ENCODE measurements at places on chromosomes 4 and X. TPM values are rescaled to one million over a fixed set of nuclear protein-coding genes. Genes with fewer than 3 reads are reported as not detected.

GRCh38 chr4:111954550-111954949 lies 190.7 kb upstream of the FAM241A start:
- no peaks in the 10 kb centered on the region for H3K4me1 ChIP-seq
- no peaks in the 10 kb centered on the region for H3K36me3 ChIP-seq
- H3K27ac ChIP-seq = no peak overlapping the region
- H3K4me3 ChIP-seq = no peak overlapping the region

VCX gene
- not detected for polyA plus RNA-seq

GRCh38 chr4:122845760-122846159 lies 19.1 kb downstream of the FGF2 start:
- no peak overlapping the region for H3K4me3 ChIP-seq
- no peaks in the 10 kb centered on the region for H3K36me3 ChIP-seq
- H3K27ac ChIP-seq = no peak overlapping the region
- no peaks in the 10 kb centered on the region for H3K27me3 ChIP-seq
- peaks cover 3% of the 10 kb centered on the region for H3K4me1 ChIP-seq
- no peak for DNase-seq

SERPINA7 gene
- polyA plus RNA-seq = not detected

- no peak overlapping the region for H3K4me3 ChIP-seq
- H3K27ac ChIP-seq = no peak overlapping the region
- no peaks in the 10 kb centered on the region for H3K27me3 ChIP-seq
- no peaks in the 10 kb centered on the region for H3K36me3 ChIP-seq
- no peaks in the 10 kb centered on the region for H3K4me1 ChIP-seq
- DNase-seq = no peak
These were observed 9.5 kb upstream of the HPGDS start for GRCh38 chr4:94352163-94352562.

- no peak overlapping the region for H3K4me3 ChIP-seq
- no peaks in the 10 kb centered on the region for H3K36me3 ChIP-seq
- DNase-seq = no peak
- H3K27me3 ChIP-seq = no peaks in the 10 kb centered on the region
- H3K27ac ChIP-seq = peak overlapping the region; percentile 65
These were observed 139.3 kb downstream of the GASK1B start for GRCh38 chr4:158033416-158034120.

METTL14 gene
- polyA plus RNA-seq = 4.4 TPM

DNA sequence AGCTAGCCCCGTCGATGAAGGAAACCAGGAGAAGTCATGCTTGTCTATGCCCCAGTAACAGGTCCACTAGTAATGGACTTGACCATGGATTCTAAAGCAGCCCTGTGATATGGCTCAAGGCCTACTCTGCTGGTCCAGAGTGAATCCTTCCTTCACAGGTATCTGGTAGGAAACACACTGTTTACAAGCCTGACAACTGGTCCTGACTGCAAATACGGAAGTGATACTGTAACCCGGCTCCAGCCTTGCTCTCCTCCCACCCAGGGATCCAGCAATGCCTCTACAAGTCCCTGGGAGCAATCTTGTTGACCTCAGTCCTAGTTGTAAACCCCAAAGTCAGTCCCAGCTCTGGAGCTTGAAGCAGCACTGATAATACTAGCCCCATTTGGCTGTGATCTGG lies 239.2 kb upstream of the GRID2 start:
- no peaks in the 10 kb centered on the region for H3K4me1 ChIP-seq
- H3K27ac ChIP-seq = no peak overlapping the region
- H3K36me3 ChIP-seq = no peaks in the 10 kb centered on the region
- no peaks in the 10 kb centered on the region for H3K27me3 ChIP-seq

DNA sequence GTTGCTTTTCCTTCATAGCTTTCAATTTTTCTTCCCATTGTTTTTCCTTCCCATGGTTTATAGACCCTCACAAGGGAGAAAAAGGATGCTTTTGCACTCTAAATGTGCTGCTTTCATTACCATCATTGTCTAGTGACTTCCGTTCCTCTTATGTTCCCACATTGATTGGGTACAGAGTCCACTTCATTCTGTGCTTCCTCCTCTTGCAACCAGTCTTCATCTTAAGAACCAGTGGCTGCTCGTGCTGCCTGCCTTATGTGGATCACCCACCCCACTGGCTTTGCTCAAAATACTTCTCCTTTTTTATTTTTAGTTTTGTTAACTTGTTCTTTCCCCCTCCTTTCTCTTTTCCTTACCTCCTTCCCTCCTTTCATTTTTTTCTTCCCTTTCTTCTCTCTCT lies 76.5 kb upstream of the BOD1L1 start:
- no peak overlapping the region for H3K4me3 ChIP-seq
- DNase-seq = no peak
- H3K4me1 ChIP-seq = peaks cover 6% of the 10 kb centered on the region
- no peaks in the 10 kb centered on the region for H3K36me3 ChIP-seq

GRCh38 chr4:175424111-175424510 lies 388.0 kb downstream of the GPM6A start:
- no peaks in the 10 kb centered on the region for H3K27me3 ChIP-seq
- H3K27ac ChIP-seq = no peak overlapping the region
- H3K36me3 ChIP-seq = no peaks in the 10 kb centered on the region
- no peaks in the 10 kb centered on the region for H3K4me1 ChIP-seq

GRCh38 chr4:151659601-151660364 lies 101.0 kb downstream of the GATB start:
- H3K4me3 ChIP-seq = no peak overlapping the region
- peaks cover 4% of the 10 kb centered on the region for H3K36me3 ChIP-seq
- no peaks in the 10 kb centered on the region for H3K27me3 ChIP-seq
- no peaks in the 10 kb centered on the region for H3K4me1 ChIP-seq
- no peak for DNase-seq

GRCh38 chr4:153809916-153810810 lies 21.3 kb upstream of the SFRP2 start:
- no peaks in the 10 kb centered on the region for H3K36me3 ChIP-seq
- no peaks in the 10 kb centered on the region for H3K4me1 ChIP-seq
- peaks cover 4% of the 10 kb centered on the region for H3K27me3 ChIP-seq
- no peak for DNase-seq
- no peak overlapping the region for H3K27ac ChIP-seq
- H3K4me3 ChIP-seq = no peak overlapping the region

GRCh38 chr4:87045659-87046058 lies 110.8 kb downstream of the AFF1 start:
- DNase-seq = no peak
- H3K27me3 ChIP-seq = no peaks in the 10 kb centered on the region
- H3K4me1 ChIP-seq = peaks cover 32% of the 10 kb centered on the region
- H3K36me3 ChIP-seq = peaks cover 9% of the 10 kb centered on the region
- H3K4me3 ChIP-seq = peak overlapping the region; percentile 8
- peak overlapping the region; percentile 88 for H3K27ac ChIP-seq

ZGRF1 gene
- polyA plus RNA-seq = 0.85 TPM

GRCh38 chrX:21412883-21413282 lies 38.7 kb downstream of the CNKSR2 start:
- no peaks in the 10 kb centered on the region for H3K4me1 ChIP-seq
- no peak for DNase-seq
- no peak overlapping the region for H3K4me3 ChIP-seq

TRMT10A gene
- 4.8 TPM for polyA plus RNA-seq

HPSE gene
- polyA plus RNA-seq = 0.37 TPM

DNA sequence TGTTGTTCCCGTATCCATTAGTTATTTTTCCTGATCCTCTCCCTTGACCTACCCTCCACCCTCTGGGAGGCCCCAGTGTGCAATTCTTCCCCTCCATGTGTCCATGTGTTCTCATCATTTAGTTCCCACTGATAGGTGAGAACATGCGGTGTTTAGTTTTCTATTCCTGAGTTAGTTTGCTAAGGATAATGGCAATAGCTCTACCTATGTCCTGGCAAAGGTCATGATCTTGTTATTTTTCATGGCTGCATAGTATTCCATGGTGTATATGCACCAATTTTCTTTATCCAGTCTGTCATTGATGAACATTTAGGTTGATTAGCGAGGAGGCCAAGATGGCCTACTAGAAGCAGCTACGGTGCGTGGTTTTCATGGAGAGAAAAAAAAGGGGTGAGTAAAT lies 714.1 kb downstream of the STIM2 start:
- DNase-seq = no peak
- H3K4me3 ChIP-seq = no peak overlapping the region
- H3K27me3 ChIP-seq = no peaks in the 10 kb centered on the region
- H3K36me3 ChIP-seq = no peaks in the 10 kb centered on the region

GRCh38 chrX:9710332-9710731 lies 55.3 kb downstream of the GPR143 start:
- H3K36me3 ChIP-seq = no peaks in the 10 kb centered on the region
- H3K4me1 ChIP-seq = no peaks in the 10 kb centered on the region
- H3K27me3 ChIP-seq = no peaks in the 10 kb centered on the region

PCDH10 gene
- under 0.01 TPM for polyA plus RNA-seq

ZFP92 gene
- 0.23 TPM for polyA plus RNA-seq

GRCh38 chr4:141389649-141390048 lies 169.0 kb downstream of the ZNF330 start:
- no peak for DNase-seq
- H3K36me3 ChIP-seq = no peaks in the 10 kb centered on the region
- no peak overlapping the region for H3K27ac ChIP-seq

DNA sequence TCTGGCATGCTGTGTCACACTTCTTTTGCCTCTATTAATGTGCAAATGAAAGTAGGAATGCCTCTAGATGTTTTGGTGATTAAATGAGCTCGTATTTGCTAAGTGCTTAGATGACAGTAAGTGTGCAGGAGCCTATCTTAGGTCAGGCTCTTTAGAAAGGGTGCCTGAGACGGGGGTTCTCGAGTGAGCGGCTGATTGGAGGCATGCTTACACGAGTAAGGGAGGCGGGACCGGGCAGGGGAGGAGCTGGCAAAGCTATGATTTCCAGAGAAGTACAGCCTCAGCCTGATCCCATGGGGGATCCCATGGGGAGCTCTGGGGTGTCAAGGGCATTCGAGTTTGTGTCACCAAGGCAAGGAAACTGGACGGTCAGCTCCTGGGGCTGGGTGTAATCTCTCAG lies 44.8 kb downstream of the CLDN34 start:
- H3K4me1 ChIP-seq = peaks cover 21% of the 10 kb centered on the region
- DNase-seq = no peak
- no peak overlapping the region for H3K4me3 ChIP-seq
- no peak overlapping the region for H3K27ac ChIP-seq
- no peaks in the 10 kb centered on the region for H3K36me3 ChIP-seq

DNA sequence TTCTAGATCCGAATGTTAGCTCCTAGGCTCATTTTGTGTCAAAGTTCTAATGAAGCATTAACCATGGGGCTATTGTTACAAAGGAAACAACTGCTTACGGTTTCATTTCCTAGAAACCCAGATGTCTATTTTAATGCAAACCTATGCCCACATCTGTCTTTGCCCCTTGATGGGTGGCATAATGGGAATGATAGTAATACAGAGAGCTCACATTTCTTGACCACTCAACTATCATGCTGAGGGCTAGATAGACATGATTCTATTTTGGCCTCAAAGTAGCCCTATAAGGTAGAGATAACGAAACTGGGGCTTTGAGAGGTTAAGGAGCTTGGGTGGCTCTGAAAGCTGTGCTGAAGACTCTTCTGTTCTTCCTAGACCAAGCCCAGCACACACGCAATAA lies 1.9 kb downstream of the TLR7 start:
- no peaks in the 10 kb centered on the region for H3K27me3 ChIP-seq
- H3K27ac ChIP-seq = no peak overlapping the region
- H3K36me3 ChIP-seq = no peaks in the 10 kb centered on the region
- no peak overlapping the region for H3K4me3 ChIP-seq
- no peaks in the 10 kb centered on the region for H3K4me1 ChIP-seq
- no peak for DNase-seq

DNA sequence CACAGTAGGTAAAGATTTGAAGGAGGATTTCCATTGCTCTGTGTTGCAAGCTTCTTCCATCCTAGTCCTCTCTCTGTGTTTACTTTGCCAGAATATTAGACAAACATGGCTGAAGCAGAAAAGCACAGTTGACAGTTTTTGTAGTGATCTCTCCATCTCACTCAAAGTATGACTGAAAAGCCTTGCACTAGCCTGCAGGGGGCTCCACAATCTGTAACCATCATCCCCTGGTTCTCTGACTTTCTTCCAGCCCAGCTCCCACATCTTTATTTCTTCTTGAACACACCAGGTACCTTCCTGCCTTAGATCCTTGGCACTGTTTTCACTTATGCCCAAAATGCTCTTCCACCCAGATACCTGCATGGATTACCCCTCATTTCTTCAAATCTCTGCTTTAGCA lies 34.1 kb upstream of the HHIP start:
- DNase-seq = no peak
- H3K4me3 ChIP-seq = no peak overlapping the region
- H3K27me3 ChIP-seq = no peaks in the 10 kb centered on the region
- no peaks in the 10 kb centered on the region for H3K36me3 ChIP-seq

POU3F4 gene
- polyA plus RNA-seq = not detected

DNA sequence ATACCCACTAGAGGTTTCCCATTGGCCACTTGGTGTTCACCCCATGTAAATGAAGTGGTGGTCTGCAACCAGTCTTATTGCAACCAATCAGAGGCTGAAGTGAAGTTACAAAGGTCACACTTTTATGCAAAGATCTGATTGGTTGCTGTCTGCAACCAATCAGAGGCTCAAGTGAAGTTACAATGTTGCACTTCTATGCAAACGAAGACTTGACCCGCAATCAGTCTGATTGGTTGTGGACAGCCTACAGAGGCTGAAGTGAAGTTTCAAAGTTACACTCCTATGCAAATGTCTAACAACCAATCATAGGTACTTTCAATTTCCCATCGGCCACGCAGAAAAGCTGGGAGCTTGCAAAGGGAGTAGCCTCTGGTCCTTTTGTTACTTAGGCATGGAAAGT lies 22.3 kb upstream of the XPNPEP2 start:
- H3K4me3 ChIP-seq = no peak overlapping the region
- H3K4me1 ChIP-seq = no peaks in the 10 kb centered on the region
- H3K27me3 ChIP-seq = no peaks in the 10 kb centered on the region
- no peaks in the 10 kb centered on the region for H3K36me3 ChIP-seq
